Suppressor macrophage treated with lipopolysaccharide for 4 hours (primary cell): ENCODE measurements at places on chromosomes 13 and 19.

- DNase-seq: peak; percentile 25
Measured at GRCh38 chr13:46004491-46004890, 48.1 kb downstream of the ZC3H13 start.

DNA sequence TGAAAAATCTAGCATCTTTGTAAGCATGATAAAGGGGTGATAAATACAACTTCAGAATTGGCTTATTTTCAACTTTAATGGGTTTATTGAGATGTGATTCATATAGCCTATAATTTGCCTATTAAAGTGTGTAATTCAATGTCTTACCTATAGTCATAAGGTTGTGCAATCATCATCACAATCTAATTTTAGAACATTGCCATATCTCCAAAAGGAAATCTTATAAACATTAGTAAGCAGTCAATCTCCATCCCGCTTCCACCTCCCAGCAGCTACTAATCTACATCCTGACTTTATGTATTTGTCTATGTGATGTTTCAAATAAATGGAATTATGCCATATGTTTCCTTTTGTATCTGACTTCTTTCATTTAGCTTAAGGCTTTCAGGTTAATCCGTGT, 145.2 kb upstream of the KLHL1 start:
- no peak for DNase-seq

- no peak for DNase-seq
Measured at GRCh38 chr19:16457195-16457953, 14.4 kb downstream of the EPS15L1 start.

DNA sequence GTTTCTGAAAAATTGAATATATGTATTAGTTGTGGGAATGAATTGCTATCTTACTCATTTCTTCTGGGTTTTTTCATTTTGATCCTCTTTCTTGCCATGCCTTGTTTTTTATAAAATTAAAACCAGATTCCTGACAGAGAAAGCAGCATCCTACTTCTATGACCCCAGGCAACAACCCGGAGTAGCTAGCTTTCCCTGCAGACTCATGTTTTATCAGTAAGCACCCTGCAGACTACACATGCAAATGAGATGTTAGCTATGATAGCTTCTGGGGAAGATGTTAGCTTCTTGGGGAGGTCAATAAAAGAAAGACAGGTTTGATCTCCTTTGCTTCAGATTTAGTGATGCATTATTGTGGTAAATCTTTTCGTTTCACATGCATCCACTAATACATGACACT, 1598.6 kb downstream of the SLITRK5 start:
- DNase-seq: no peak

DNA sequence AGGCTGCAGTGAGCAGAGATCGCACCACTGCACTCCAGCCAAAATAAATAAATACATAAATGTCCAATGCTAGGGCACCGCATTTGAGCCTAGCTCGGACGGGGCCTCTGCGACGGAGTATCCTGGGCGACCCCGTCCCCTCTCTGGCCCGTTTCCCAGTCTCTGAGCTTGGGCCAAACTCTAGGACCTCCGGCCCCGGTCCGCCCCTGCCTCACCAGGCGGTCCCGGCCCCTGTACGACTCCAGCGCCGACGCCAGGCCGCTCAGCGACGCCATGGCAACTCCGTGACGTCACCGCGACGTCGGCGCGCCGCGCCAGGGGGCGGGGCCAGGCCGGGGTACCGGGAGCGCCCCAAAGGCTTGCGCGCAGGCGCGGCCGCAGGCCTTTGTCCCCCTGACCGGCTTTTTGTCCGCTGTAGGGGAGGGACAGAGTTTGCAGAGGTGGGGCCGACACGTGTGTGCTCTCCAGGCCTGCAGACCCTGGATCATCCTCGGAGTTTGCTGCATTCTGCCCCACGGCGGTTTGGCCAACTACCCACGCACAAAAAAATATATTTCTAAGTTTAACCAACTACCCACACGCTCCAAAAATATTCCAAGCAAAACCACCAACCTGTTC, at the start of gene PEX11G:
PEX11G (minus strand) TSS at position 300 of the 618 bp plus-strand sequence; CDS start at position 275, 25 bp downstream.
- DNase-seq: peak; percentile 92

DNA sequence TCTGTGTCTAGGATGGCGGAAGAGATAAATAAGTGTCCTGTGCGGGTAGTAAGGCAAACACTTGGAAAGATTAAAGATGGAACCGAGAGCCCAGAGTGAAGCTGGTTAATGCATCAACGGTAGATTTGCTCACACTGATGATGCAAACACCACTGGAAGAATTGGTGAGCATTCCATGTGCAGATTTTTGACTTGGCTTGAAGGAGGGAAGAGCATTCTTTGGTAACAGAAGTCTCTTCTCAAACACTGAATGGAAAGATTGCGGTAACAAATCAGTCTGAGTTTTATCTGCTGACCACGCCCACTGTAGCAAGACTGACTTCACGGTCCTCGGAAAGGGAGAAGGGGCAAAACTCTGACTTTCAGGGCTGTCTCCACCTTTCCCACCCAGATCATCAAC, 112.5 kb downstream of the COL4A1 start:
- DNase-seq: no peak

- peak; percentile 41 for DNase-seq
Measured at GRCh38 chr19:30719189-30719998, 347.2 kb downstream of the ZNF536 start.

GRCh38 chr19:43675906-43676305, 5.9 kb upstream of the PLAUR start:
- DNase-seq: no peak

GRCh38 chr19:4541114-4541805, 1.4 kb upstream of the LRG1 start:
- DNase-seq: peak; percentile 85

GRCh38 chr13:62643799-62644524, 1228.3 kb upstream of the PCDH20 start:
- no peak for DNase-seq
